ENCODE measurements at places on chromosomes 2 and 18.

GRCh38 chr18:46830633-46831032, 73.8 kb upstream of the ST8SIA5 start:
- DNase-seq = no peak

DNA sequence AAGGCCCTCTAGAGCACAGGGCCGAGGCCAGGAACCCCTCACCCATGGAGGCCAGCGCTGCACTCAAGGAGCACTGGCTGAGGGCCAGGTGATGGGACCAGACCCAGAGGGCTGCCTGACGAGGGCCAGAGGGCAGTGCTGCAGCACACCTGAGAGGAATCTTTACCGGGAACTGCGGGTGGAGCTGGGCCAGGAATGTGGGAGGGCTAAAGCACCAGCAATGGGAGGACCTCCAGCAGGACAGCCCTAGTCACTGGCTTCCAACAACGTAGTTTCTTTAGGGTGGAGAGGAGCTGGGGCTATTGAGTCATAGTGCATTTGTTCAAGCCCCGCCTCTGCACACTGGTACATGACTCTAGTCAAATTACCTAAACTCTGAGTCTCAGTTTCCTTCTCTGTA, 143.4 kb downstream of the TMEM17 start:
- DNase-seq = no peak

DNA sequence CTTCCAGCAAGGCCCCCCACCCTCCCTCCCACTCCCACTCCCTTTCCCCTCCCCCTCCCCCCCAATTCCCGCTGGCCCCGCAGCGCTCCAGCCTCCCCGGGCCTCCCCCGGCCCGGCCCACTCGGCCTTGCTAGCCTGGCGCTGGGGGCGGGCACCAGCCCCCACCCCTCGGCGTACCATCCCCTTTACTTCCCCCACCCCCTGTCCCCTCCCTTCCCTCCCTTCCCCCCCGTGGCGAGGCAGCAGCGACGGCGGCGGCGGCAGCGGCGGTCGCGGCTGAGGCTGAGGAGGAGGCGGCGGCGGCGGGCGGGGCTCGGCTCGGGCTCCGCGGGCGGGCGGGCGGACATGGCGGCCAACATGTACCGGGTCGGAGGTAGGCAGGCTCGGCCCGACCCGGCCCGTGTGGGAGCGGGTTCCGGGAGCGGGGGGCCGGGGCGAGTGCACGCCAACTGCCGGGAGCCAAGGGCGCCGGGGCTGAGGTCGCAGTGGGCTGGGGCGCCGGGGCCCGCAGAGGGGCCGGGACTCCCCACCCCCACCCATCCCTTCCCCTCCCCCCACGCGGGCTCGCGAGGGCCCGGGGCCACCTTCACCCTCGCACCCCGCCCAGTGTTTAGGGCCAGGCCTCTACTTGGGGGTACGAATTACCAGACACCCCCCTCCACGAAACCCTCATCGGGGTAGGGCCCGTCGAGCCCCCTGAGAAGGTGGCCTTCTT, at the start of gene MTA3:
Gene MTA3, plus strand, starts transcription at position 232 of the 715 bp plus-strand sequence. Its CDS starts 114 bp downstream, at position 346.
- peak; percentile 29 for DNase-seq

DNA sequence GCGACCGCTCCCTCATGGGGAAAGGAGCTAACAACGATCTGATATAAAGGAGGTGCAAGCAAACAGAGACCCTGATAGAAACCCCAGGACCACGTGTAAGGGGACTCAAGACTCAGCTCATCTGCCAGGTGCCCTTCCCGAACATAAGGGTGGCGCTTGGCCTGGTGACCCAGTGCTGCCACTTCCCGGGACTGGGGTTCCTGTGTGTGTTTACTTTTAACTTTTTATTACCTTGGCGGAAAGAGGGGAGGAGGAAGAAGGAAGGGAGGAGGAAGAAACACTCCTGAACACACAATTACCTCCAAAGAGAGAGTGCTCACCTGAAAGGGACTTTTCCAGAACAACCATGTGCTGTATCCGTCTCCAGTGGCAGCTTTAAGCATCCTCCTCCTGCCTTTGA, 56.5 kb upstream of the EDAR start:
- DNase-seq = no peak

- DNase-seq = no peak
Measured at GRCh38 chr2:22481486-22482259, 903.3 kb upstream of the KLHL29 start.

DNA sequence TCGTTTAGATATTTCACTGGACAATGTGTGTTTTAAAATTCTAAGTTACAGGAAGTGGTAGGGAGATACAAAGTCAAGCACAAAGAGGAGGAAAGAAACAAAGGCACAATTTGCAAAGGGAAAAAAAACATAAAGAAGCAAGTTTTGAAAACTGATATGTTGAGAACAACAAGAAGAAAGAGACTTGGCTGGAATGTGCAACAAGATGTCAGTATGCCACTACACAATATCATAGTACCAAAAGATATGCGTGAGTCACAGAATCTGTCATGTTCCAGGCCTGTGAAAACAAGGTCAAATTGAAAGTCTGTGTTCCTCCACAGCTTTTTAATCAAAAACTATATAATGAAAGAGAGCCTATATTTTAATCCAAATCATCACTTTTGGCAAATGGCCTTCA, 12.0 kb downstream of the EXOC6B start:
- DNase-seq = no peak

DNA sequence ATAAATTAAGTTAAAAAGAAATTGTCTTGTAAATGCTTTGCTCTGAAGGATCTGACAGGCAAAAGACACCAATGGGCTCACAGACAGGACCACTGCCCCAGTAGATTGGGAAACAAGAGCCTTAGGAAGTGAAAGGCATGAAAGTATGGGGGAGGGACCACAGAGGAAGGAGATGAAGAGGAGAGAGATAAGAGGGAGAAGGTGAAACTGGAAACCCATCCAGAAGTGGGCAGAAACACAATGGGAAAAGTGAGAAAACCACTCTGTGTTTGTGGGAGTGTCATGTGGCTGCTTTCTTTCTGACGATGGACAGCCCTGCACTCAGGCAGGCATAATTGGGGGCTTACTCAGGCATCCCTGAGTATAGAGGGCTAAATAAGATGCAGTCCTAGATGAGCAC, 101.5 kb upstream of the STON1 start:
- no peak for DNase-seq

DNA sequence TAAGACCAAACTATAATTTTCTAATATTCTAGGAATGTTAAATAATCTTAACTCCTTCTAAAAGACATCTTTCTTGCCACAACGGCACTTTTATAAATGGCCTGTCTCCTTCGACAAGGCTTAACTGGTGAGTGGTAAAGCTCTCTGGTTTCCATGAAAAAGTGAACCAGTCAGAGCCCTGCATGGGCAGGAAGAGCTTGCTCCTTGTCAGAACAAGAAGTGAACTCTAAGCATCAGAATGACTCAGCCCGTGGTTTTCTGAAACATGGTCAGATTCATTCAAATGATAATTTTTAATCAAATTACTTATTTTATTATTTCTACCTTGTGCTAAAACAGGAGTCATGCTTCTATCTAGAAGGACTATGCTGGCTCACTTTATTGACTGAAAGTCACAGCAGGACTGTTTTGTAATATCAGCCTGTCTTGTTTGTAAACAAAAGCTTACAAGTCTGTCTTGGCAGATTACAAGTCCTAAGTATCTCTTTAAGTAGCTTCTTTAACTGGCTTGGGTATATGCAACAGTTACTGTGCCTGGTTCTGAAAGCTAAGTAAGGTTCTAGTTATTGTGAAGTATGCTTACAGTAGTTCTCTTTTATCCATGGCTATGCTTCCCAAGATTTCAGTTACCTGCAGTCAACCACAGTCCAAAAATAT, 245.4 kb downstream of the NAPG start:
- DNase-seq = no peak

DNA sequence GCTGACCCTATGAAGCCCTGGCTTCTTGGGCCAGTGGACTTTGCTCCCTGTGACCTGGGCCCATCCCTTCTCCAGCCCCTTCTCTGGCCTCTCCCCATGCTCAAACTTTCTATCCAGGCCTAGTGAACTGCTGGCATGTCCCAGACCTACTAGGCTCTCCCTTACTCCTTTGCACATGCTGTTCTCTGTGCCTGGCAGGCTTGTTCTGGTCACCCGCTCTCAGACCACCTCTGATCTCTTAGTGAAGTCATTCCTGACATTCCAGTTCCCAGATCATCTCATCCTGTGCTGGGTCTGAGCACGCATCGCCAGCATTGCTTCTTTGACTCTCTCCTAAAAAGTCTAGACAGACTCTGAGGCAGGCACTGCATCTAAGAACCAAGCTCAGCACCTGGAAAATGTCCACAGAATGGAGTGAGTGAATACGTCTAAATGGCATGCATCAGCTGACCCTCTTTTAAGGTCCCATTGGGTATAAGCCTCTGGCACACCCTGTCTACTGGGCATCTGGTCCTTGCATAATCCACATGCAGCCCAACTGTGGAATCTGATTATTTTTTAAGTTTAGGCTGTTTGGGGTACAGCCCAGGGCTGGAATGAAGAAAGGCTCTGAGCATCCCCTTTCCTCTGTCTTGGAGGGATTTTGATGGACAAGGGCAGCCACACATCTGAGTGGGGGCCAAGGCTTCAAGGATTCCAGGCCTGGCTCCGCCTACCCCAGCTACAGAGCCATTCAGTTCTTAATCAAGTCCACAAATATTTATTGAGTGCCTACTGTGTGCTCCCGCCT, 130.6 kb upstream of the HAAO start:
- DNase-seq = no peak

- DNase-seq = no peak
Measured at GRCh38 chr2:43402452-43402937, 176.1 kb upstream of the ZFP36L2 start.

DNA sequence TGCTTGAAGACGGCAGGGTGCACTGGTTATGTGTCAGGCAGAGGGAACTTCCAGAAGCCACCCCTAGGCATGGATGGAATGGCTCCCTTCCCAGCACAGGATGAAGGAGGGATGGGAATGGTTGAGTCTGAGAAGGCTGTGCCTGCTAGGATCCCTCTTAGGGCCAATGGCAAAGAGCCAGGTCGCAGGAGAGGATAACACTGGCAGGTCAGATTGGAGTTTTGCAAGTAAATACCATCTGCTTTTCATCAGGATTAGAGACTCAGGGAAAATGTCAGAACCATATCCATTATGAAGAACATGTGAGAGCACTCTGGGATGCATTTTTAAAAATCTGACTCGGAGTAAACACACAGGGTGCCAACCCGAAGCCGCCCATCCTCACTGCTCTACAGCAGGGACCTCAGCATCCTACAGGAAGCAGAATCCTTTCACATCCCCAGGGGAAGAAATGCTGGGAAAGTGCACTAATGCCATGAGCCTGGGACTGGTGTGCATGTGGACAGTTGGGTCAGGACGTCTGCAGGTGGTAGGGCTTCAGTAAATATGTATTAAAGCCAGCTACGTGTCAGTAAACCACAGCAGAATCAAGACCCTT, 139.9 kb downstream of the MYT1L start:
- no peak for DNase-seq

DNA sequence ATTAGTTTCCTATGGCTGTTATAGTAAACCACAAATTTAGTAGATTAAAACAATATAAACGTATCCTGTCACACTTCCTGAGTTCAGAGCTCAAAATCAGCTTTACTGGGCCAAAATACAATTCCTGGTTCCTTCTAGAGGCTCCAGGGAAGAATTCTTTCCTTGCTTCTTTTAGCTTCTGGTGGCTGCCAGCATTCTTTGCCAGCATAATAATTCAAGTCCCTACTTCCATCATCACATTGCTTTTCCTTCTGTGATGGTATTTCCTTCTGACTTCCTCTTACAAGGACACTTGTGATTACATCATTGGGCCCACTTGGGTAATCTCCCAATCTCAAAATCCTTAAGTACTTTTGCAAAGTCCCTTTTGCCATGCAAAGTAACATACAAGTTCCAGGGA, 40.6 kb downstream of the MOB4 start:
- DNase-seq = no peak

- DNase-seq = no peak
Measured at GRCh38 chr18:64799376-64799775, 650.5 kb upstream of the LINC00305 start.

GRCh38 chr2:23285091-23285800, 99.7 kb upstream of the KLHL29 start:
- DNase-seq = no peak

GRCh38 chr2:234425639-234426603, 71.0 kb downstream of the ARL4C start:
- DNase-seq = no peak

GRCh38 chr2:178482437-178482836, 2.2 kb downstream of the PLEKHA3 start:
- no peak for DNase-seq

GRCh38 chr2:60821587-60822302, 59.6 kb upstream of the REL start:
- no peak for DNase-seq

DNA sequence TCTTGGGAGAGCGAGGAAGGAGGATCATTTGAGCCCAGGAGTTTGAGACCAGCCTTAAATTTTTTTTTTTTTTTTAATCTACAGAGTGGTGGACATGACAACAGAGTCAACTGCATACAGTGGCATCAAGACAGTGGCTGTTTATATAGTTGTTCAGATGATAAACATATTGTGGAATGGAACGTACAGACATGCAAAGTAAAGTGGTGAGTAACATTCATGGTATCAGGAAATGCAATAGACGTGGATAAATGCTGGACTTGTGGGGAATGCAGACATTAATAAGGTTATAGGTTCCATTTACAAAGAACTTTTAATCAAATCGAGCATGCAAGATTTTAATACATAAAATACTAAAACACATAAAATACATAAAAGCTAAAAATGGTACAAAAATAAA, 11.9 kb downstream of the WDR43 start:
- DNase-seq = no peak

- no peak for DNase-seq
Measured at GRCh38 chr2:102809291-102810189, 47.7 kb downstream of the TMEM182 start.

DNA sequence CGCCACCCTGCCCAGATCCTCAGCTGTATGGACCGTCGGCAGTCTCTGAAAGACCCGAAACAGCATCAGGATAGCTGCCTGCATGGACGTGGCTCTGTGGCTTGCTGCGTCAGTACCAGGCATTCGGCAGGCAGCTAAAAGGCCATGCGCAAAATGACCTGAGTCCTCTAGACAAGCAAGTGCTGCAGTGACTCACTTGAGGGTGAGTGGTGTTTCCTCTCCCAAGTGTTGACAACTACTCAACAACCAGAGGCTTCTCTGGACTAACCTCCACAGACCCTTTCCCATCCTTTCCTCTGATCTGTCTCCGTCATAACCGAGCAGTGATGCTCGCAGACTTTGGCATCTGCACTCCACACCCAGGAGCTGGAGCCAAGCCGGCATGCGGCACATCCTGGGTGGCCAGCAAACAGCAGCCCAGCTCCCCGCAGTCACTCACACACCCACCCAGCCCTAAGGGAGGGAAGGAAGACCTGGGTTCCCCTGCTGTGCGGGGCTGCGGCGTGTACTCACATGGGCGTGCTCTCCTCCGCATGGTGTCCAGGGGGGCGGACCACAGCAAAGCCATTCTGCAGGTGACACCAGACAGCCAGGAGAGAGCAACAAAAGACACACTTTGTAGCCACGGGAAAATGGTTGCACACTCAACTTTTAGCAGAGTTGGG, 239.3 kb downstream of the TWIST2 start:
- DNase-seq = no peak

DNA sequence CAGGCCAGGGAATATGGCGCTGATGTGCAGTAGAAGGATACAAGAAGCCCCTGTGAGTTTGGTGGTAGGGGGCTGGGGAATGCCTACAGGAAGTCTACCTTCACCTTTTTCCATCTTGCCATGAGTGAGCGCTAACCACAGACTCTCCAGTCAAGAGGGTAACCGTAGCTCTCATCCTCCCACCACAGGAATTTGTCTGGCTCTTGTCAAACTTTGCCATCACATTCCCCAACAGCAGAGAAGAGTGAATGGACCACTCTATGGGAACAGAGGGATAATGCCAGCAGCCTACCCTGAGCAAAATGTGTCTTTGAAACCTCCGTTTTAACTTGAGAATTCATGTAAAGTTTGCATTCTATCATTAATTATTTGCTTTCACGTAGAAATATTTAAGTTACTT, 168.3 kb downstream of the NRP2 start:
- DNase-seq = no peak

Data from stimulated activated CD8-positive, alpha-beta memory T cell treated with anti-CD3 and anti-CD28 coated beads, Interleukin-7, amount 100 ng/mL, for 1 hour (primary cell).